SW480 (cell line): ENCODE measurements at places on chromosomes 1 and 21.

- DNase-seq: no peak
Measured at GRCh38 chr1:172224871-172225270, 195.6 kb upstream of the C1orf105 start.

- peak; percentile 34 for DNase-seq
Measured at GRCh38 chr21:43277481-43278351, 108.9 kb downstream of the CRYAA start.

DNA sequence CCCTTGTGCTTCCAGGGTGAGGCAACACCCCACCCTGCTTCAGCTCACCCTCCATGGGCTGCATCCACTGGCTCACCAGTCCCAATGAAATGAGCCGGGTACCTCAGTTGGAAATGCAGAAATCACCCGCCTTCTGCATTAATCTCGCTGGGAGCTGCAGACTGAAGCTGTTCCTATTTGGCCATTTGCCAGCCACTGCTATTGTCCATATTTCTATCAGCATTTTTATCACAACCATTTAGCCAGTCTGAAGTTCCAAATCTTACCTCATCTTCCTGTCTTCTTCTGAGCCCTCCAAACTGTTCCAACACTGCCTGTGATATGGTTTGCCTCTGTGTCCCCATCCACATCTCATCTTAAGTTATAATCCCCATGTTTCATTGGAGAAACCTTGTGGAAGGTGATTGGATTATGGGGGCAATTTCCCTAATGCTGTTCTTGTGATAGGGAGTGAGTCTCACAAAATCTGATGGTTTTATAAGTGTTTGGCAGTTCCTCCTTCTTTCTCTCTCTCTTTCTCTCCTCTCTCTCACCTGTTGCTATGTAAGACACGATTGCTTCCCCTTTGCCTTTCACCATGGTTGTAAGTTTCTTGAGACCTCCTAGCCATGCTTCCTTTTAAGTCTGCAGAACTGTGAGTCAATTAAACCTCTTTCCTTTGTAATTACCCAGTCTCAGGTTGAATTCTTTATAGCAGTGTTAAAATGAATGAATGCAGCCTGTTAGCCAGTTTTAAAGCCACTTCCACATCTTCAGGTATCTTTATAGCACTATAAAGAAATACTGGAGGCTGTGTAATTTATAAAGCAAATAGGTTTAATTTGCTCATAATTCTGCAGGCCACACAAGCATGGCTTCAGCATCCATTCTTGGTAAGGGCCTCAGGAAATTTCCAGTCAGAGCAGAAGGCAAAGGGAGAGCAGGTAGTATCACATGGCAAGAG, 203.5 kb downstream of the FCRL5 start:
- no peak for DNase-seq

- DNase-seq: peak; percentile 43
Measured at GRCh38 chr1:48530727-48531351, 58.8 kb upstream of the SPATA6 start.

- DNase-seq: no peak
Measured at GRCh38 chr1:204735042-204735441, 49.5 kb upstream of the LRRN2 start.

DNA sequence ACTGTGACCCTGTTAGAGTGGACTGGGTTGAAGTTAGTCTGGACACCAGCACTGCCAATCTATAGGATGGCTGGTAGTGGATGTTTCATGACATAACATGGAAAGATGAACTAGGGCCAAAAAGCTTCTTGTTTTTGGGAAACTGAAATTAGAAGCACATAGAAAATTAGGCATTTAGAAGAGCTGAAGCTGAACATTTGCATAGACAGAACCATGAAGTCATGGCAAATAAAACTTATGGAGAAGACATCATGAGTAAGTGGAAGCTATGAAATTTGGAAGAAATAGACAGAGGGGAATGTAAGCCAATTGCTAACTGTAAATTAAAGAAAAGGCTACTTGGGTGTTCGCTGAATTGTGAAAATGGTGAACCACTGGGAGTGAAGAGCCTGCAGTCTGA, 2.7 kb upstream of the S100A11 start:
- DNase-seq: no peak
